ENCODE measurements at places on chromosomes 11 and 22.

- no peak for DNase-seq
Observed at GRCh38 chr11:77187111-77187750, 59.2 kb downstream of the MYO7A start.

GRCh38 chr11:114074546-114075343 lies 15.2 kb downstream of the ZBTB16 start:
- no peak for DNase-seq

DNA sequence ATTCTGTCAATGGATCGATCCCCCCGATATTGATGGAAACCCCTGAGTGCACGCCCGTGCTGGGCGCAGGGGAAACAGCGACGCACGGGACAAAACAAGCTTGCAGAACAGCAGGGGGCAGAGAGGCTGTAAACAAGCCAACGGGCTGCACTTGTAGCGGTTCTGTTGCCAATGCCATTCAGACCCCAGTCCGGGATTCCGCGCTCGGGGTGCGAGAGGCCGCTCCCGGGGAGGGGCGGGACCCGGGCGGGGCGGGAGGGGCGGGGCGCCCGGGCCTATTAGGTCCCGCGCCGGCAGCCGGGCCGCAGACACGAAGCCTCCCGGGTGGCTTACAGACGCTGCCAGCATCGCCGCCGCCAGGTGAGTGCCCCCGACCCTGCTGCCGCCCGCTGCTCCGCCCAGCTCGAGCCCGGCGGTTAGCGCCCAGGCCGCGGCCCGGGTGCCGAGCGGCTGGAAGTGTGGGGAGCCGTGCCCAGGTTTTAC lies at the start of gene BIK:
BIK (plus strand) TSS at position 307 of the 483 bp plus-strand sequence. CDS start 13,273 bp downstream, outside the sequence.
- DNase-seq, result peak; percentile 13

- no peak for DNase-seq
Observed at GRCh38 chr11:74627381-74627780, 35.0 kb downstream of the POLD3 start.

DNA sequence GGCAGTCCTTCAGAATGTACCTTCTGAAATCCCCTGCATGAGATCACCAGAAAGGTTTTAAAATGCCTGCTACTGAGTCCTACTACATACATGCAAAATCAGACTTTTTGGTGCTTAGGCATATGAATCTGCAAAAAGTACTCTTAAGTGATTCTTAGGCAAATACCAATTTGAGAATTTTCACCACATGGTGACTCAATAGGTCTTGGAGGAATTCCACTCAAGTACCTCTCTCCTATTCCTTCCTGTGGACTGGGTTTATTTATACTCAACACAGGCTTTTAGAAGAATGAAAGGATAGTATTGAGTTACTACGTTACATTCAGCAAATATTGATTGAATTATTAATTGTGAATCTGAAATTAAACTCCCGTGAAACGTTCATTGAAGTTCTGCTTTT lies 223.9 kb downstream of the CNTN5 start:
- no peak for DNase-seq

DNA sequence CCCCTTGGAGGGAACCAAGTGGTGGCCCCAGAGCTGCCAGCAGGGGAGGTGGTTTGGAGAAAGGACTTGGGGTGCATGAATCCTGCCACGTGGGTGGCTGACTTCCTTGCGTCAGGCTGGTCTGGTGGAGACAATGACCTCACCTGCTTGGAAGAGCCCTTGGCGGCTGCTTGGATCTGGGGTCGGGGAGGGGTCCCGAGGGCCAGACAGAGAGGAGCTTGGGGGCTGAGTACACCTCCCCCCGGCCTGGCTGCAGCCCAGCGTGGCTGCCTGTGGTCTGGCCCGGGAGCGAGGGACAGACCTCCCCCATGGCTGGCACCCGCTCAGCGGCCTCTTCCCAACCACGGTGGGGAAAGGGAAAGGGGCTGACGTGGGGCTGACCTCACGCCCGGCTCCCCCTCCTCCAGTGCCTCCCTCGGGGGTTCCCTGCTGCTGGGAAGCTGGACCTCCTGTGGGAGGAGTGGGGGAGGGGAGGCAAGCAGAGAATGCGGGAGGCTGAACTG lies 13.8 kb downstream of the LIF start:
- no peak for DNase-seq

DNA sequence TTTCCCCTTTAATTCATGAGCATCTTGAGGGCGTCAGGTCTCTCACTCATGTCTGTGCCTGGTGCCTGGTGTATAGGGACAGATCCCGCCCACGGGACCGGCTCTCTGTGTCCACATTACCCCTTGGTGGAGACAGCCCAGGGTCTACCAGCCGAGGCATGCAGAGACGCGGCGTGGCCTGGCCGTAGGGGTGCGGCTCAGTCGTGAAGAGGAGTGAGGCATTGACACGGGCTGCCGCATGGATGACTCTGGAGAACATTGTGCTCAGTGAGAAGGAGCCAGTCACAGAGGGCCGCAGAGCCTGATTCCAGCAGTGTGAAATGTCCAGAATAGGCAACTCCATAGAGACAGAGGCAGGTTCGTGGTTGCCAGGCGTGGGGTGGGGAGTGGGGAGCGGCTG lies 209.8 kb downstream of the TBC1D22A start:
- DNase-seq, result no peak

DNA sequence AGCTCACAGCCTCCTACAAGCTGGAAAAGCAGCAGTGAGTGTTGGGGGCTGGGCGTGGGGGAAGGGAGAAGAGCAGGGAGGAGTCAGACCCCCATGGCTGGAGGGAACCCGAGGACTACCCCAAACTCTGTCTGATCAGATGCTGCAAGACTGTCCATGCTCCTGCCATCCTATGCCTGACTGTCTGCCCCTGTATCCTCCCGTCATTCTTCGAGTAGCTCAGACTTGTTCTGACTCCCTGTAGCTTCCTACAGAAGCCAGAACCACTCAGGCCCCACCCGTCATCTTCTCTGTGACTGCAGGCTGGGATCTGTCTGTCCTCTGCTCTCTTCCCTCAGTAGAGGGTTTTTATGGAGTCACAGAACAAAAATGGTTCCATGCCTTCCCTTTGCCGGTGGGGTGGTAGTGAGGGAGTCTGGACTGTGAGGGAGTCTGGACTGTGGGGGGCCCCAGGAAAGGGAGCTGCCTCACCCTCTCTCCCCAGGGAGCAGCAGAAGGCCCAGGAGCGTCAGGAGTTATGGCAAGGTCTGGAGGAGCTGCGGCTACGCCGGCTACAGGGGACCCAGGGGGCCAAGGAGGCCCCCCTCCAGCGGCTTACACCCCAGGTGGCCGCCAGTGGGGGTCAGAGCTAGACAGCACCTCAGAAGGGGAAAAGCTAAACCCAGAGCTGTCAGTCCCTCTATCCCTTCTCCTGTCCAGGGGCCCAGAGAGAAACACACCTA lies 2.3 kb downstream of the GPHA2 start:
- DNase-seq, result no peak

DNA sequence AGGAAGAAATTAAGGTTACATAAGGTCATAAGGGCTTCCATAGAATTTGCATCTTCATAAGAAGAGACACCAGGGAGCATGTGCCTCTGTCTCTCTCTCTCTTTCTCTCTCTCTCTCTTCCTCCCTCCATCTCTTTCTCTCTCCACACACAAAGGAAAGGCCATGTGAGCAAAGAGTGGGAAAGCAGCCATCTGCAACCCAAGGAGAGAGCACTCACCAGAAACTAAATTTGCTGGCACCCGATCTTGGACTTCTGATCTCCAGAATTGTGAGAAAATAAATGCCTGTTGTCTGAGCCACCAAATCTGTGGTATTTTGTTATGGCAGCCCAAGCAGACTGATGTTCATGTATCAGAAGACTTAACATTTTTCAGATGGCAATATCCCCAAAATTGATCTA lies 6.4 kb upstream of the KRTAP5-10 start:
- no peak for DNase-seq

GRCh38 chr22:44462246-44463010 lies 35.6 kb downstream of the RTL6 start:
- DNase-seq, result no peak

GRCh38 chr11:81644239-81644840 lies 1089.3 kb downstream of the FAM181B start:
- no peak for DNase-seq

- no peak for DNase-seq
Observed at GRCh38 chr22:50568626-50569025, 5.9 kb upstream of the SYCE3 start.

DNA sequence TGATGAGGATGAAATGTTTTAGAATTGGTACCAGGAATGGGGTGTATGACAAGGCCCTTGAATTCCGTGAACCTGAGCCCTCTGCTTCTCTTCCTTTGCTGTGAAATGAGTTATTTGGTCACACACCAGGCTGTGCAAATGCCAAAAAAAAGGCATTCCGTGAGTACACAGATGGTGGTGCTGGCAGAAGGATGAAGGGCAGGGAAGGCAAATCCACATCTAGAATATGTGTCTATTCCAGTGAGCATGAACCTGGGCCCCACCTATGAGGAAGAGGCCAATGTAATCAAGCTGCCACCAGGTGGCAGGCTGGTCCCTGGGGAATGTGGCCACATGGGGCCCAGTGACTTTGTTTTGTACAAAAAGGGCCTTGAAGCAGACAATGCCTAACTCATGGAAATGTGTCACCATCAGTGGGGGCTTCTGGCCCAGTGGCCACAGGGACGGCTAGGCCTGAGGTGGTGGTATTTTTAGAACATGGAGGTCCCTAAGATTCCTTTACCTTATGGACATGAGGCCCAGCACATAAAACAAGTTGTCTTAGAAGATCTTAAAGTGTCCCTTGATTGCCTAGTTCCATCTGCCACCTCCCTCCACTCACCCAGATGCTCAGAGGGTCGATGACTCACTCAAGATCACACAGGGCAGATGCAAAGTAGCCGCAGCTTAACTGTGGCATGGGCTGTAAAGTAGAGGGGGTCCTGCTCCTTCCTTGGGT lies 3.9 kb upstream of the RNF215 start:
- peak; percentile 30 for DNase-seq

- no peak for DNase-seq
Observed at GRCh38 chr11:125517116-125517770, 21.2 kb upstream of the FEZ1 start.

GRCh38 chr11:27084518-27084917 lies 43.9 kb downstream of the BBOX1 start:
- no peak for DNase-seq

DNA sequence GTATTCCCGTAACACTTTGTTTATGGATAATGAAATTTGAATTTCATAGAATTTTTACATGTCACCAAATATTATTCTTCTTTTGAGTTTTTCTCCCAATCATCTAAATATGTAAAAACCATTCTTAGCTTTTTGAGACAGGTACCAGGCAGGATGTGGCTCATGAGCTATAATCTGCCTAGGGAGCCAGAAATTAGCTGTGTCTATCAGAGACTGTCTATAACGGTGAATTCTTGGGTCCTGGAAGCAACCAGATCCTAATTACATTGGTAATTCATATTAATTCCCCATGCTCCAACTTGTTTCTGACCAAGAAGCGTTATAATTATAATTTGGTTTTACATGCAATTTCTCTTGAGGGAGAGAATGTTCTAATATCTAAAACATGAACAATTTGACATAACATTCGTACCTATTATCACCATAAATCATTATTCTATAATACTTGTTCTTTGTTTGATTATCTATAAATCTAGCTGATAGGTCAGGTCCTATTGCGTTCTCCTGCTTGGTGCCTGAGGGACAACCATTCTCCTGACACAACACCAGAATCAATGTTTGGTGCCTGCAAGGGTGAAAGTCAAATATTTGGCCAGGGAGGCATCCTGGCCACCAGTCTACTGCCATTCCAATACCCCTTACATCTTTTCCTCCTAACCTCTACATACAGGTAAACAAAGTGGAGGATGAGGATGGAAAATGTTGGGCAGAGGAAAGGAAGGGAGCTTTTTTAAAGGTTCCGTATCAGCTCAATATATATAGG lies 69.9 kb downstream of the RSF1 start:
- DNase-seq, result no peak

DNA sequence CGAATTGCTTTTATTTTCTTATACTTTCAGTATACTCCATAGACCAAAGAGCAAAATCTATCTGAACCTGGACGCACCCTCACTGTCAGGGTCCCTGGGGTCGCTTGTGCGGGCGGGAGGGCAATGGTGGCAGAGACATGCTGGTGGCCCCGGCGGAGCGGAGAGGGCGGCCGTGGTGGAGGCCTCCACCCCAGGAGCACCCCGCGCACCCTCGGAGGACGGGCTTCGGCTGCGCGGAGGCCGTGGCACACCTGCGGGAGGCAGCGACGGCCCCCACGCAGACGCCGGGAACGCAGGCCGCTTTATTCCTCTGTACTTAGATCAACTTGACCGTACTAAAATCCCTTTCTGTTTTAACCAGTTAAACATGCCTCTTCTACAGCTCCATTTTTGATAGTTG lies 1077.4 kb downstream of the BRD1 start:
- no peak for DNase-seq

DNA sequence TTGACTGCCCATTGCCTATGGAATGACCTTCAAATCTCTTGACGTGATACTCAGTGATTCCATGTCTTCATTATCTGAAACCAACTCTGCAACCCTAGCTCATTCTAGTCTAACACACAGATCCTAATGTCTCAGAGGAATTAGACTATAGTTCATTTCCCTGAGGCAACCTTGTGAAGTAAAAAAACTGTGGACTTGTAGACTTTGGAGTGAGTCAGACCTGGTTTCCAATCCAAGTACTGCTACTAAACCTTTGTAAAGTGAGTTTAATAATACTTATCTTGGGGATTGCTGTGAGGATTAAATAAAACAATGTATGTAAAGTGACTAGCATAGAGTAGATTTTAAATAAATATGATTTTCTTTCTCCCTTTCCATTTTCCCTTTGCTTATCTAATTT lies 226.1 kb downstream of the BLID start:
- DNase-seq, result no peak

DNA sequence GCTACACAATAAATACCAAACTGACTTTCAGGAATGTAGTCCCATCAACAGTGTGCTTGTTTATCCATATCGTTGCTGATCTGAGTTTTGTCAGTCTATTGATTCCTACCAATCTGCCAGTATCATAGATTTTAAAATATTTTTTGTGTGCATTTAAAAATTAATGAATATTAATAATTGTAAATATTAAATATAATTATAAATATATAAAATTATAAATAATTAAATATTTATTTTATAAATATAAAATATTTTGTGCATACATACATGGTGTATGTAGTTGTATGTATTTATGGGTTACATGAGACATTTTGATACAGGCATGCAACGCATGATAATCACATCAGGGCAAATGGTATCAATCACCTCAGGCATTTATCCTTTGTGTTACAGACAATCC lies 53.6 kb downstream of the CUL5 start:
- no peak for DNase-seq

DNA sequence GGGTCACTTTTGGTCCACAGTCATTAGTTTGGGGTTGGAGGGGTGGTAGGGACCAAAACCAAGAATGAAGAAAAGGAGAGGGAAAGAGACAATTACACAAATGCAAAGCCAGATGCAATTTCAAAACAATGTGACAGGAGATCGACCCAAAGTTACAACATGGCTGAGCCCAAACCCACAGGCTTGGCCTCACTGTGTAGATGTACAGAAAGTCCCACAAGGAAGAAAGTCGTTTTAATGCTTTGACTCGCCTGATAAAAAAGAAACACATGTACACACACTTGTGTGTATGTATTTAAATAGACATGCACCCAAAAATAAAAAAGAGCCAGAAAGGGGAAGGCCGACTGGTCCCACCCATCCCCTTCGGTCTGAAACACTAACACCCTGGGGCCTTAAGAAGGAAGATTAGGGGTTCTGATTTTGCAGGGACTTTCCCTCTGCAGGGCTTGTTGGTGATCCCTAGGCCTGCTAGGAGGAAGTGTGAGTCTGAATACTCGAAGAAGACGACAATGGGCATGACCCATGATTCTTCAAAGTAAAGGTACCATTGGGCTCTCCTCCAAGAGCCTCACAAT lies 104.1 kb downstream of the ETS1 start:
- DNase-seq, result no peak

GRCh38 chr11:111947143-111947542 lies 10.0 kb downstream of the DIXDC1 start:
- DNase-seq, result no peak
